ENCODE measurements at places on chromosomes 7 and 10. TPM values are rescaled to one million over a fixed set of nuclear protein-coding genes. Genes with fewer than 3 reads are reported as not detected.

ELN gene
- total RNA-seq: 25.0 TPM

C10orf105 gene
- not detected for total RNA-seq

SCD gene
- 11.4 TPM for total RNA-seq

DNA sequence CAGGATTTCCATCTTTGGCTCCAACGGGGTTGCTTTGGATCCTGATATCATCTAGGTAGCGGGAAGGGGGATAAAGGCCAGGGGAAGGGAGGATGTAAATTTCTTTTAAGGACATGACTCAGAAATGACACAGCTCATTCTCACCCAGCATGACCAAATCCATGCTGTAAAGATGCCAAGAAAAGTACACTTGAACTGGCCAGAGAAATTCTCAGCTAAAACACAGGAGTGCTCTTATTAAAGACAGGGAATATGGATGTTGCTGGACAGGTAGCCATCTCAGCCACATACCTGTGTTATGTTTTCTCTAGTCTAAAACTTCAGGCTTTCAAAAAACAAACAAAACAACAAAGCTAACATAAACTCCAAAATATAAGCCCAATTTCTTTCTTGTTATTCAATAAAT, 68.3 kb downstream of the NAMPT start:
- peak; percentile 94 for DNase-seq
